Iris pigment epithelial cell (primary cell): ENCODE measurements at places on chromosomes 1 and 21.

- DNase-seq = no peak
Observed at GRCh38 chr1:62955666-62956065, 171.7 kb downstream of the ATG4C start.

DNA sequence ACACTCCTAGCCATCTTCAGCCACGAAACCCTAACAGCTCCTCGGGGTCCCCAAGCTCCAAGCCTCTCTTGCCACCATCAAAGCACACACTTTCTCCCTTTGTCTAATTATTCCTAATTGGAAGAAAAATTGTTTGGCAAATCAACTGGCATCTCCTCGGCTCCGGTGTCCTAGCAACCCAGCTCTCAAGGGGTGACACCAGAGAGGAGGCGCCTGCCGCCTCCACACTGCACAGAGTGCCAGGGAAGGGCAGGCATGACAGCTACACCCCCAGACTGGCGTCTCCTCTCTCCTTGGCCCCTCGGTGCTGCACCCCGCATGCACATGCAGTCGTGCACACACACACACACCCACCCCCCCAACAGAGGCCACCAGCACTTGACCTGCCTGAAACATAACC is 18.2 kb upstream of the GJB5 start:
- no peak for DNase-seq

DNA sequence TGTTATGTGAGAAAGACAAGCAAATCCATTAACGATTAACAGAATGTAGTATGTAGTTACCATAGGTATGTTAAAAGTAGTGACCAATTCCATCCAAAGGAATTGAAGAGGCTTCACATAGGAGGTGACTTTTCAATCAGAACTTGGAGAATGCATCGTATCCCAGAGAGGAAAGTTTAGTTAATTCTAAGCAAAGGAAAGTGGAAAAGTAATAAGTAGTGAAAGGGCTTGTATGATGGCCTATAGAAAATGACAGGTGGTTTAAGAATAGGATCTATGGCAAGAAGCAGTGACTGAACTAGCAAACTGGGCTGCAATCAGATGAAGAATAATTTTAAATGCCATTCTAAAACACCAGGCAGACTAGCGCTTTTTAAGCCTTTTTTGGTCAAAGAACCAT is 16.6 kb downstream of the SCMH1 start:
- DNase-seq = no peak

- no peak for DNase-seq
Observed at GRCh38 chr1:112099979-112100378, 110.5 kb upstream of the KCND3 start.

- DNase-seq = peak; percentile 93
Observed at GRCh38 chr1:12433323-12434053, 184.5 kb downstream of the DHRS3 start.

GRCh38 chr1:245585252-245585959 is 430.6 kb downstream of the KIF26B start:
- DNase-seq = peak; percentile 88

DNA sequence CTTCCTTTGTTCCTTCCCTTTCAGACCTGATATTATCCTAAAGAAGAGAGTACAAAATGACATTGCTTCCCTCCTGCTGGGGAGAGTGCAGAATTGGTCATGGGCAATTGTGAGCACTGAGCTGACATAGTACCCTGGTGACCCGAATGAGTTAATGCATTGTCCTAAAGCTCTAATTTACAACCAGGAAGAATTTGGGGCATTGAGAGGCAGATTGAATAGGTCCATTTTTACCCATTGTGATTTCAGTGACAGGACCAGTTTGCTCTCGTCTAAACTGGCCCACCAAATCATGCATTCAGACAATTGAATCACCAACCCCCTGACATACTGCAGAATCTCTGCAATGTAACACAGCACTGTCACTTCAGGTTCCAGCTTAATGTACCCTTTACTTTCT is 497.4 kb downstream of the DPYD start:
- DNase-seq = no peak
